ENCODE measurements at places on chromosomes 1 and 21. TPM values are rescaled to one million over a fixed set of nuclear protein-coding genes. Genes with fewer than 3 reads are reported as not detected.
A peak's percentile ranks its signal among the peaks of the same experiment; 100 is the strongest.

- DNase-seq = no peak
These were observed 48.0 kb downstream of the TOR3A start for GRCh38 chr1:179129702-179130473.

DNA sequence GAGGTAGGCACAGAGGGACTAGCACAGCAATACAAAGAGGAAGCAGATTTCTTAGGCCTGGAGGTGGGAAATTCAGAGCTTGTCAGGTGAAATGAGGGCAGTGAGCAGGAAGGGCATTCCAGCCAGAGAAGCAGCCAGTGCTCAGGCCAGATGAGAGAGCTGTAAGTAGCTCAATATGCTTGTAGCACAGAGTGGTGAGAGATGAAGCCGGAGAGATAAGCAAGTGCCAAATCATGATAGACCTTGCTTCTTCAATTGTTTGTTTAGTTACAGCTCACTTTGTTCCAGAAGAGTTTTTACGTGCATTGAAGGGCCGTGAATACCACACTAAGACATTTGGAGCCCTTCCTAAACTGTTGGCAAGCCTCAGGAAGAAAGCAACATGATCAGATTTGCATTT is 42.0 kb upstream of the ADAMTS1 start:
- no peak for DNase-seq

DNA sequence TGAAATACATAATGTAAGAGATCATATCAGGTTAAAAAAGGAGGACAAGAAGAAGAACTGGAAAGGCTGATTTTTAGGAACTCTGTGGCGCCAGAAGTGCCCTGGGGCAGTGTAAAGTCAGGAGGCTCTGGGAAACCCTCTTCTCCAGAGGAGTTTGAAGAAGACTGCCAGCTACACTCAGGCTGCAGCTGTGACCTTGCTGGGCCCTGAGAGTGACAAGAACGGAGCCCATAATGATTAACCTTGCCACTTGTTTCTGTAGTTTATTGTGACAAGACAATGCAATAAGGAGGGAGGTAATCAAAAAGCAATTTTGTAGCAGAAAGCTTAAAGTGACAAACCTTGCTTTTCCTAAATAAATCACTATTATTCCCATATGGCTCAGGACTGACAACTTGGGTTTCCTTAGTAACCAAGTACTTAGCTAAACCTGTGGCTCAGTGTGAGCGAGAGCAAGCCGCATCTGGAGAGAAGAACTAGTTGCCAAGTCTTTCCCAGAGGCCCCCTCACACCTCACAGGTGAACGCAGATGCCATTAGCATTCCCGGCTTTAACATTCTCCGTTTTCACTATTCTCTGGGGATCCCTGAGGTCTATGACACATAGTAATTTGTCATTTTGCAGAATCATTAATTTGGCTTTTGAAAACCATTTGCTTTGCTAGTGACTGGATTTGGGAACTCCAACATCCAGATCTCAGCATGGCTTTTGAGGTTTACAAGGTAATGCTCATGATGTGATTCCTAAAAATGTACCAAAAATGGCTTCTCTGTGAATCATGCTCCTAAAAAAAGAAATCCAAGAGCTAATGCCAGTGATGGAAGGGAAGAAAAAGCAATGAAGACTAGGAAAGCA is 115.9 kb downstream of the OMA1 start:
- DNase-seq = no peak

DNA sequence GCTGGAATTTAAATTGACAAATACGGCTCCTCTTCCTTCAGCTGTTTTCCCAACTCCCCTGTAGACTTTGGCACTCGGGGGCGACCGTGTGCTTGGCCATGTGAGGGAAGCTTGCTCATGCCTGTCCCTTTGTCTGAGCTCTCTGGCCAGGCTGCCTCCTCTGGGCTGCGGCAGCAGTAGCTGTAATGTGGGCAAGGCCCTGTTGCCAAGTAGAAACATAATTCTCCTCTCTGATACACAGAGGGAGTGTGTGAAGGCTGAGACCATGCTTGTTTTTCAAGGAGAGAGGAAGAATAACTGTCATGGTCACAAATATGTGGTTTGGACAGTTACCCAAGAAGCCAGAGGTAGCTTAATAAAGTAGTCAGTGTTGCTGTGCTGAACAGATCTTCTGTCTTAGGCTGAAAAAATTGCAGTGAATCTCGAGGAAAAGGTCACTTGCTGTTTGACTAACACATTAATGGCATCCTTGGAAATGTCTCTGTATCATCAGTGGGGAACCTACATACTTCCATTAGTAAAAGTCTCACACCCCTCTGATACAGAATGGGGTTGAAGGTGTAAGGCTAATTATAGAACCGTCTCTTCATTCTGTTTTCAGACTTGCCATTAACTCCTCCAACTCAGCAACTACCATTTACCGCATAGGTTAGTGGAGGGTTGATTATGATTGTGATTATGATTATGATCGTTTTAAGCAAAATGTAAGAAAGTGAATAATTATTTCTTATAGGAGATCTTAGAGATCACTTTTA is 94.6 kb downstream of the TGFB2 start:
- peak; percentile 39 for DNase-seq

- no peak for DNase-seq
These were observed 5.6 kb upstream of the DDOST start for GRCh38 chr1:20666804-20667203.

- peak; percentile 35 for DNase-seq
These were observed 62.9 kb downstream of the TBX19 start for GRCh38 chr1:168343566-168343965.

DNA sequence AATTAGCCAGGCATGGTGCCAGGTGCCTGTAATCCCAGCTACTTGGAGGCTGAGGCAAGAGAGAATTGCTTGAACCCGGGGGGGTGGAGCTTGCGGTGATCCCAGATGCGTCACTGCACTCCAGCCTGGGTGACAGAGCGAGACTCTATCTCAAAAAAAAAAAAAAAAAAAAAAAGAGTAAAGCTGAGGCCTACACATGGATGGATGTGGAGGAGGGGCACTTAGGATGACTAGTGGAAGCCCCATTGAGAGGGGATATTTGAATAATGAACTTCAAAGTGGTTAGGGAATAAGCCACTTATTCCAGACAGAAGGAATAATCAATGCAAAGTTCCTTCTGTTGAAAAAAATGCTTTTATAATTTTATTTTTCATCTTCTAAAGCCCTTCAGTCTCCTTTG is 51.4 kb downstream of the PTBP2 start:
- no peak for DNase-seq

DNA sequence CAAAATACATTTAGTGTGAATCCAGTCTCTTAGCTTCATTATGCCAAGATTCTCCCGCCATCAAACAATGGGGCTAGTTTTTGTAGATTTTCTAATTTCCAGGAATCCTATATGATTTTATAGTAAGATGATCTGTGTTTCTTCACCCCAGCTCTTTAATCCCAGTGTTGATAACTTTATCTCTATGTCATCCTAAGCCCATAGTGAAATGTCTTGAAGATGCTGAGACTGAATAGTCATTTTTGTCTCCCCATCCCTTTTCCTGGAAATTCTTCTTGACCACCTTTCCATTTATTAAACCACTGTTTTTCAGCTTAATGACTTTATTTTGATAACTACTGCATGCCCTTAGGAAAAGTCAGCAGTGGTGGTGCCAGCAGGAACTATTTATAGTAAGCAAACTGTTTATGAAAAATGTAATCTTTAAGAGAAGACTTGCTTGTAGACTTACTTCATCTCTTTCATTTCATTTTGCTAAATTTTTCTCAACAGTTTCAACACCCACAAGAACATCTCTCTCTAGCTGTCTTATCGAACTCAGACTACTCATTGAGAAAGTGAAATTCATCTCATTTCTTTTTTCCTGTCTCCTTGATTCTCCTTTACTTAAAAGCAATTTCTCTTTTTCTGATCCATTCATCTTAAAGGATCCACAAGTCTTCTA is 116.6 kb downstream of the NTMT2 start:
- no peak for DNase-seq

- DNase-seq = no peak
These were observed 72.3 kb upstream of the ADAM30 start for GRCh38 chr1:119968601-119969000.

DNA sequence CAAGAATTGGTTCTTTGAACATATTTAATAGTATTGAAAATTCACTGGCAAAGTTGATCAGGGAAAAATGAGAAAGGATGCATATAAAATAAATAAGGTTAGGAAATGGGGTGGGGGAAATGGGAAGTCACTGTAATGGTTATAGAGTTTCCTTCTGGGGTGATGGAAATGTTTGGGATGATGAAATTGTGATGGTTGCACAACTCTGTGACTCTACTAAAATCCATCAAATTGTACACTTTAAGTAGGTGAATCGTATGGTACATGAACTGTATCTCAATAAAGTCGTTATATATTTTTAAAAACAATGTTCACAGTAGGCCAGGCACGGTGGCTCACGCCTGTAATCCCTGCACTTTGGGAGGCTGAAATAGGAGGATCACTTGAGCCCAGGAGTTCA is 56.4 kb upstream of the ZYG11A start:
- no peak for DNase-seq

DNA sequence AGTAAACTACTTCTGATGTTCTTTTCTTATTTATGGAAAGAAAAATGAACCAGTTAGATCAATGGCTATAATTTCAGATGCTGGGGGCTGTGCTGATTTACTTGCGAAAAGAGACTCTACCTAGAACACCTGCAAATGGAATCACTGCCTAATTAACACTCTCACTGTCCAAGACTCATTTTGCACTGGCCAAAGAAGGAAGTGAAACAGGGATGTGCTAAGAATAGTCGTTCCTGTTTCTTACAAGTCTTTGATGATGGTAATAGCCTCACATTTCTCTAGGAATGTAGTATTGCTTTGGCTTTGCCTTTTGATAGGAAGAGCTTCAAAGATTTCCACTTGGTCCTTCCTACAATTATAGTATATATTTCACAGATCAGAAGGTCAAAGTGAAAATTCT is 12.7 kb upstream of the TSNAX start:
- DNase-seq = no peak

DNA sequence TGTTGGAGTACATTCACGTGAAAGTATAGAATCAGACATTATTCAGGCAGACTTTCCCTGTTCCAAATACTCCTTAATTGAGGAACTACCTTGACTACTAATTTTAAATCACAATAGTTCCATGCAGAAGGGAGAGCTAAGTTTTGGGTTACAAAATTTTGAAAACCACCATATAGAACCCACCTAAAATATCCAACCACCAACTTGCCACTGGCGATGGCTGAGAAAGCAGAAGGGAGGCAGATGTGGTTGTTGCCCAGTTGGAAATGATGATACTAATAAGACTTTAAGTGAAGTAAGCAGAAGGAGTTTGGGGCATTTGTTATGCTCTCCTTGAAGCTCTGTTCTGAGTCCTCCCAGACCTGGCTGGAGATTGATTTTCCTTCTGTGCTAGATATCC is 190.7 kb downstream of the HLX start:
- DNase-seq = no peak

GRCh38 chr1:168387781-168388760 is 107.4 kb downstream of the TBX19 start:
- DNase-seq = peak; percentile 60

- no peak for DNase-seq
These were observed 76.7 kb downstream of the NFASC start for GRCh38 chr1:204947338-204947737.

GRCh38 chr1:162562470-162562828 is 927 bp downstream of the UAP1 start:
- no peak for DNase-seq

DNA sequence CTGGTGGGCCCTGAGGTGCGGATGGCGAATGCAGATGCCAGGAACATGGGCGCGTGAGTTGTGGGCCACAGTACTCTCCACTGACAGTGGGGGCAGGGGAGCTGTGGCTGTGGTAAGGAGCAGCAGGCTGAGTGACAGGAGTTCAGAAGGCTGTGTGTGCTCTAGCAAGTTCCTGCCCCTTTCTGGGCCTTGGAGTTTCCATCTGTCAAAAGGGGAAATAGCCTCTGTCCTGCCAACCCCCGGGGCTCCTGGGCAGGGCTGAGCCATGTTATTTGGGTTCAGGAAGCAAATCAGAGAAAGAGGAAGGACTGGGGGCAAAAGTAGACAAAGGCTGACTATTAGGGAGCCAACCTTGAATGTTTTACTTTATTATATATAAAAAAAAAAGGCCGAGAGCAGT is 19.5 kb upstream of the MFN2 start:
- DNase-seq = no peak

DNA sequence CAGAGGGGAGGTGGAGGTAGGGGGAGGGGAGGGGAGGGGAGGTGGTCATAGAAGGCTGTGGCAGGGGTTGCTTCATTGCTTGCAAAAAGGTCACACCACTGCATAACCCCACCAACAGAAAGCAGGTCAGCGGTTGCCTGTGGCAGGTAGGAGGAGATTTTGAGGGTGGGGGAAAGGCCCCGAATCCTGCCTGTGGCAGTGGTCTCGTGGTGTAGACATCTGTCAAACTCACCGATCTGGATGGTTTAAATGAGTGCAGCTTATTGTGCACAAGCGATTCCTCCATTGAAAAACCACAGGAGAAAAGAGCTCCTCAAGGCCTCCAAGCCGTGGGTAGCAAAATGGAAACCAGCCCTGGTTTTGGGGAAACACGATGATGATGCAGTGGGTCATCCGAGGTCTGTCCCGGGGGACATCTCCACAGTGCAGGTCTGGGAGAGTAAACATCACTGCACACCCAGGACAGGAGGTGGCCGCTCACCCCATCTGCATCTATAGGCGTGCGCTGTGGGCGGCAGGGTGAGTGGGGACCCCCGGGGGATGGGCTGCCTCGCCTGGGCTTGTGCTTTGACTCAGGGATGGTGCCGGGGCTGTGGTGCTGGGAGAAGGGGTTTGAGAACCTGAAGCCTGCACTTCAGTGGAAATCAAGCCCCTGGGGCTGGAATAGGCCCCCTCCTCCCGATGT is 112.3 kb downstream of the CRYAA start:
- no peak for DNase-seq

GRCh38 chr1:5977494-5978444 is 14.5 kb downstream of the NPHP4 start:
- DNase-seq = peak; percentile 28

- DNase-seq = no peak
These were observed 28.9 kb downstream of the S100A6 start for GRCh38 chr1:153506831-153507413.

GRCh38 chr1:165549973-165550372 is 6.2 kb downstream of the LRRC52 start:
- DNase-seq = no peak

Gene TEX38
- not detected for total RNA-seq

Gene BGLAP
- total RNA-seq = 2.4 TPM

Gene DMBX1
- total RNA-seq = 2.3 TPM

Gene NR5A2
- total RNA-seq = 4.7 TPM

Gene OR2AK2
- total RNA-seq = not detected

Gene NBPF6
- not detected for total RNA-seq

Gene AMY1C
- not detected for total RNA-seq

Gene UBE2U
- total RNA-seq = not detected
